ENCODE measurements at places on chromosomes 13 and 19.

- DNase-seq = no peak
Measured at GRCh38 chr19:42124386-42124901, 7.8 kb downstream of the POU2F2 start.

DNA sequence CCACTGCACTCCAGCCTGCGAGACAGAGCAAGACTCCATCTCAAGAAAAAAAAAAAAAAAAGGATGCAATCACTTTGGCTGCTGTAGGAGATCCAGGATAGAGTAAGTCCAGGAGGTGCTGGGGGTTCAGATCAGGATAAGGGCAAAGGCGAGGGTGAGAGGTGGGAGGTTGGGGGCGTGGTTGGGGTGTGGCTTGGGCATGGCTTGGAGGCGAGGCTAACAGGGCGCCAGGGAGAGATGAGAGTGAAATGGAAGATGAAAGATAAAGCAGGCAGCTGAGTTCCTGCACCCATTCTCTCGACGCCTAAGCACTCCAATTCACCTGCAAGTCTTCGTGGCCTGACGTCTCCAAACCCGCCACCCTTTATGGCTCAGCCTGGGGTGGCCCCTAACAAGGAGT, 25.0 kb upstream of the ZNRF4 start:
- no peak for DNase-seq

- DNase-seq = no peak
Measured at GRCh38 chr13:98838776-98839175, 86.3 kb upstream of the SLC15A1 start.

DNA sequence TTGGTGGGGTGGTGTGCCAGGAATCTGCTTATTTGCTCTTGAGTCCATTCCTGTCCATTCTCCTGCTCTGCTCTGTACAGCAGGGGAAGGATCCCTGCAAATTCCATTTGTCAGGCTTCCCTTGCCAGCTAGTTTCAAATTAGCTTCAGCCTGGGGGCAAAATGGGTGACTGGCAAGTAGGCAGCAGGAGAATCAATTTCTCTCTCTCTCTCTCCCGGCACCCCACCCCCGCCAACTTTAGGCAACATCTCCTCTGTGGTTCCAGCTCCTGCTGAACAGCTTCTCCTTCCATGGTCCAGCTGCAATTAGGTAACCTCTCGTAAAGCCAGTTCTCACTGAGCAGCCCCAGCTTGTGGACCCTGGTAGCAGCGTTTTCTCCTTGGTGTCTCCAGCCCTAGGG, 6.7 kb upstream of the MYCBP2 start:
- no peak for DNase-seq

- DNase-seq = no peak
Measured at GRCh38 chr19:2555422-2556220, 79.7 kb downstream of the GADD45B start.

GRCh38 chr19:49413348-49413747, 9.9 kb downstream of the PTH2 start:
- peak; percentile 89 for DNase-seq
